GM03348 (cell line): ENCODE measurements at places on chromosomes 6 and 20.
A peak's percentile ranks its signal among the peaks of the same experiment; 100 is the strongest.

GRCh38 chr20:57148263-57148662, 118.2 kb downstream of the BMP7 start:
- DNase-seq, result no peak

DNA sequence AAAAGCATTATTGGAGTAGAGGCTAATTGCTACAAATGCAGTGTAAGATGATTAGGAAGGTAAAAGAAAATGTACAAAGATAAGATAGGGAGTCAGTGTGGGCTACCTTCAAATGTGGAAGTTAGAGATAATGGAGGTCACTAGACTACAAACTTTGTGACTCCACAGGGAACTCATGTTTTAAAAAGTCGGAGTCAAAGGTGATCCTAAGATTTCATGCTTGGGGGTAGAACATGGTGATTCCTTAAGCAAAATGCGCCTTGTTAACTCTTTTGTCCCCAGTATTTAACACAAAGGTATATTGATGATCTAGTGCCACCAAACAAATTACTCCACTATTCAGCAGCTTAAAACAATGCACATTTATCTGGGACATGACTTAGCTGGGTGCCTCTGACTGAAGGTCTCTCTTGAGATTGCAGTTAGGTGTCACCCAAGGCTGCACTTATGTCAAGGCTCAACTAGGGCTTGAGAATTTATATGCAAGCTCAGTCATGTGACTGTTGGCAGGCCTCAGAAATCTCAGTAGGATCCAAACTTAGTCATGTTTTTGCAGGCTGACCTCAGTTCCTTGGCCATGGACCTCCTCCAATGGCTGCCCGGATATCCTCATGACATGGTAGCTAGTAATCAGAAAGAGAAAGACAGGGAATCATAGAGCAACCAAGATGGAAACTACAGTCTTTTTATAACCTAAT, 11.4 kb upstream of the SNX9 start:
- no peak for DNase-seq

DNA sequence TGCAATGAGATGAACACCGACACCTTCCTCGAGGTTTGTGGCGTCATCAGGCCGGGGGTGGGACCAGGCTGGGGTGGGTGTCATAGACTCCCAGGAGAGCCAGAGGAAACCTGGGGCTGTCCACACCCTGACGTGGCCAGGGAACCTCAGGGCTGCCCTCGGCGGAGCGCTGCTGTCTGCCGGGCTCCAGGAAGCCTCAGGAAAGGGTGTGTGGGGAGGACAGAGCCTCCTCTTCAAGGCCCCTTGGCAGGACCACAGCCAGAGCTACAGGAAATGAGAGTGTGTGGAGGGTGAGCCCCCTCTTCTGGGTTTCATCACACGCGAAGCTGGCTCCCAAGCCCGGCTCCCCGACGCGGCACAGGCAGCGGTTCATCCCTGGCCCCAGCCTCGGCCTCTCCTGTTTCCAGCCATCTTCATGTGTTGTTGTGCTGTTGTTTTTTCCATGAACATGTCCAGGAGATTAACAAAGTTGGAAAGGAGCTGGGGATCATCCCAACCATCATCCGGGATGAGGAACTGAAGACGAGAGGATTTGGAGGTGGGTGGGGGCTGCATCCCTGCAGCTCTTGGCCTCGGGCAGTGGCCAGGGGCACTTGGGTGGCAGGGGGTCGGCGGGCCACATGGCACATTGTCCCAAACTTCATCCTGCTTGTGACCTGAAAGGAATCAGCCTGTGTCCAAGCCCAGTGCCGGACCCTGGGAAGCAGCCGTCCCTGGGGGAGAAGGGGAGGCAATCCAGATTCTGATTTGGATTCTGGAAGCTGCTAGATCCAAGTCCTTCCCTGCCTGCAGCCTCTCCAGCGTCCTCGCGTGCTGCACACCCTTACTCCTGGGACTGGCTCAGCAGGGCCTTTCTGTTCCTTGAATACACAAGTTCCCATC, 6.4 kb downstream of the NPEPL1 start:
- DNase-seq, result no peak

DNA sequence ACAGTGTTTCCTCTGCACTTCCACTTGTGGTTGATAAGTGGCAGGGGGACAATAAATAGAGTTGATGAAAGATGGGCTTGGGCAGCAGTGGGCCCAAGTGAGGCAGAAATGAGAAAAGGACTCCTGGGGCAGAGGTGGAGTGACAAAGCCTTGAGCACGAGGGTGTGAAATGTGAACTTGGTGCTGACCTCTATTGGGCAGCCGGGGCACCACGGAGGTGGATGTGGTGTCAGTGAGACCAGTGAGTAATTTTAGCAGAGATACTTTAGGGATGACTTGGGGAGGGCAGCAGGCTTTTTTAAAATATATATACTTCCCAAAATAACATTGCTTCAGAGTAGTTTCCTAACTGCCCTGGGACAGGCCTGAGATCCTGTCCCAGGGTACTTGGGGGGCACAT, 30.6 kb upstream of the MYLK2 start:
- DNase-seq, result peak; percentile 70

- peak; percentile 87 for DNase-seq
These were observed 107.5 kb downstream of the SLC22A3 start for GRCh38 chr6:160455541-160456213.

DNA sequence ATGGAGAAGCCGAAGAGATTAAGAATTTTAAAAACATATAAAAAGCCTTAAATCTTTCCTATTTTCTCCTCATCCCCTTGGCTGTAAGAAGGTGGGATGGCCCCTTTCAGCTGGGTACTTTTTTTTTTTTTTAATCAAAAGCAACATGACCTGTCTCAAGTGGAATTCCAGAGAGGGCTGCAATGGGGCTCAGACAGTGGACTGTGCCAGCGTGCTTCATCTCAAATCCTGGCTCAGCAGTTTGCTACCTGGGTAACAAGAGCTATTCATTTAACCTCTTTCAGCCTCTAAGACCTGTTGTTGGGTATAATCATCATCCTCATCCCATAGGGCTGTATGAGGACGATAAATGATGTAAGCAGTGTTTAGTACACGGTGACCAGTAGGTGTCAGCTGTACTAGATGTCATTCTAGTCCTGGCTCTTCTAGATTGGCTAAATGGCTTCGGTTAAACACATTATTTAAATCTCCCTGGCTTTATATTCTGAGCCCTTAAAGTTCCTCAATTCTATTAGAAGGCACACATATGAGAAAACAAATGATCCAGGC, 6.9 kb upstream of the PPP1R3G start:
- DNase-seq, result no peak

- DNase-seq, result no peak
These were observed 1.1 kb downstream of the L3MBTL1 start for GRCh38 chr20:43508604-43509040.
